ENCODE measurements at places on chromosomes 3 and 15. TPM values are rescaled to one million over a fixed set of nuclear protein-coding genes. Genes with fewer than 3 reads are reported as not detected.

Gene IQCF5
- total RNA-seq: not detected

Gene SAXO2
- total RNA-seq: 2.7 TPM

Gene TNFSF10
- 20.2 TPM for total RNA-seq

Gene PLA2G4F
- not detected for total RNA-seq

Gene LMAN1L
- total RNA-seq: not detected

Gene CCR9
- not detected for total RNA-seq

Gene AVEN
- 26.2 TPM for total RNA-seq

Gene EIF4G1
- total RNA-seq: 517 TPM

Gene KNG1
- total RNA-seq: not detected

Gene CEP19
- 0.98 TPM for total RNA-seq

Gene DAZL
- not detected for total RNA-seq

Gene RBP2
- total RNA-seq: not detected

Gene CACNA1D
- total RNA-seq: not detected

Gene EPHB1
- 0.67 TPM for total RNA-seq

Gene MASP1
- 0.13 TPM for total RNA-seq

Gene HDC
- total RNA-seq: not detected

Gene FANCD2OS
- not detected for total RNA-seq

Data from mammary microvascular endothelial cell (primary cell).